AG09309 (cell line): ENCODE measurements at places on chromosomes 4 and X.
A peak's percentile ranks its signal among the peaks of the same experiment; 100 is the strongest.

DNA sequence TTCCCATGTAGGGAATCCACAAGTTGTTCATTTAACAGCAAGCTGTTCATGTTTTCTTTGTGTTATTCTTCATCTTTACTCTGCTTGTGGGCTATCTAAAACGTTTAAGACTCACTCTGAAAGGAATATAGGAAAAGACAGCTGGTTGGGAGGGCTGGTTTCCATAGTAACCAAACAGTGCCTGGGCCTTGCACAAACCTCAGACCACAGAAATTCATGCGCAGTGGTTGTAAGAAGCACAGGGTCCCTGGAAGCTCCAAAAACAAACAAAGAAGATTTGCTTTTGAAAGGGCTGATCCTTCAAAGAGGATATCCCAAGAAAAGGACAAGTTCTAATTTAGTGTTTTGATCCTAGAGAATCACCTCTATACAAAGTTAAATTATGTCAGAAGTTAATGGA lies 7.8 kb downstream of the SERTM2 start:
- DNase-seq = no peak

DNA sequence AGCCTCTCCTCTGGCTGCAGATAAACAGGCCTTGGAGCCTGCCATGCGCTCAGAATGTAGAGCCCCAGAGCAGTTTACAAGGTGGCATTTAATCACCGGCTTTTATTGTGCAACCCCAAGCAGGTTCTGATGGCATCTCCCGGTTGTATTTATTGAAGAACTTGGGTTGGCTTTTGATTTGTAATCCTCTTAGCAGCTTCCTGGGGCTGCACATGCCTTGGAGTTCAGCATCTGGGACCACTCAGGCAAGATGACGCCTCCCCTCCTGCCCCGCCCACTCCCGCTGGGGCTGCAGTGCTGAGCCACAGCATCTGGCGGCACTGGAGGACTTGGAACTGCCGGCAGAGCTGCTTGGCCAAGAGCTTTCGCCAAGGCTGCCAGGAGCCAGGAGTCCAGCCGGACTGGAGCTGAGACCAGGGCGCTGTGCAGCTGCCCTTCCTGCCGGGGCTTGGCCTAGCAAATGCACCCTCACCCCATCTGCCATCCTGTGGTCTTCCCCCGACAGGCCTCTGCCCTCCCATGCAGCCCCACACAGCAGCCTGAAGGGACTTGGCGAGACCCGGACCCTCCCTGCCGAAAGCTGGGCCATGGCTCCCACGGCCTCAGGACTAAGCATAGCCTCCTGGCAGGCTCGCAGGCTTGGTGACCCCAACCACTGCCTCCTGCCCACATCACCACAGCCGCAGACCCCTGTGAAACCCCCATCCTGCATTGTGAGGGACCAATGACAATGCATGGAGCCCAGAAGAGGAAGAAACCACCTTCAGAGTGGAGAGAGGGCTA lies 5.4 kb downstream of the HTRA3 start:
- DNase-seq = peak; percentile 92

DNA sequence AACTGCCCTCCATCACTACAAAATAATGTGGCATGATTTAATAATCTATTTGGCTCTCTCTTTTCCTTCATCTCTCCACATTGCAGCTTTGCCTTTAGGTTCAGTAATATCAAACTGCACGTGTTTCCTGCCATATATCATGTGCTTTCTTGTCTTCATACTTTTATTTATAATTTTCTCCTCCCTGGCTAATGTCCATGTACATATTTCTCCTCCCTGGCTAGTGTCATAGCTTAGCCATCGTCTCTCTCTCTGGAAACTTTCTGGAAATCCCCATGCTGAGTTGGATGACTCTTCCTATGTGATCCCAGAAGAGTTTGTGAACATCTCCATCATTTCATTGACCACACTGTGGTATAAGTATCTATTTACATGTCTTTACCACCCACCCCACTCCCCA lies 21.3 kb upstream of the PDGFC start:
- DNase-seq = no peak

- no peak for DNase-seq
Measured at GRCh38 chr4:120561648-120562047, 360.9 kb downstream of the PRDM5 start.

DNA sequence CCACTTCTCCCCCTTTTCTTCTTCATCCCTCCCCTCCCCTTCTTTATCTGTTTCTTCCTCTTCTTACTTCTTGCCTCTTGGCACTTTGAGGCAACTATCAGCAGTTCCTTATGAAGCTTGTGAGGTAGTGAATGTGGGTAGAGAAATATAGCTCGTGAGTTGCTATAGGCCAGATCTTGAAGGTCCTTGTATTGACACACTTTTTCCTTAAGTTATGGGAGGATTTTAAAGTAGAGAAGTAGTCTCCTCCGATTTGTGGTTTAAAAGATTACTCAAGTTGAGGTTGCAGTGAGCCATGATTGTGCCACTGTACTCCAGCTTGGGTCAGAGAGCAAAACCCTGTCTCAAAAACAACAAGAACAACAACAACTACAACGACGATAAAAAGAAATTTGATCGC lies 3.4 kb upstream of the RRAGB start:
- DNase-seq = no peak

DNA sequence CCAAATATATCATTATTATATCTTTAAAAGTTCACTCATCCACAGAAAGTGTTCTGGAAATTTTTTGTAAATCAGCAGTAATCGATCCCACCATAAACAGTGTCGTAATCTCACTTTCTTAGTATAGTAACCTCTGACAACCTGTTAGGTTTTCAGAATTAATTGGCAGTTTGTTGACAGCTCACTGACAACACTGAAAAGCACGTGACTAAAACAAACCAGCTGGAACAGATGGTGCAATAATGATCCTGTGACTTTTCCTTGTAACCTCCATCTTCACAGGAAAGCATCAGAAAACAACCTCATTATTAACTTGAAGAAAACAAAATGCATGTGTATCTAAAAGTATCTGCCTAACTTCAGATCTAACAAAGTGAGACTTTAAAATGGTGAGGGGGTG lies 48.5 kb downstream of the FSTL5 start:
- DNase-seq = no peak
